ENCODE measurements at places on chromosomes 2 and 18.

DNA sequence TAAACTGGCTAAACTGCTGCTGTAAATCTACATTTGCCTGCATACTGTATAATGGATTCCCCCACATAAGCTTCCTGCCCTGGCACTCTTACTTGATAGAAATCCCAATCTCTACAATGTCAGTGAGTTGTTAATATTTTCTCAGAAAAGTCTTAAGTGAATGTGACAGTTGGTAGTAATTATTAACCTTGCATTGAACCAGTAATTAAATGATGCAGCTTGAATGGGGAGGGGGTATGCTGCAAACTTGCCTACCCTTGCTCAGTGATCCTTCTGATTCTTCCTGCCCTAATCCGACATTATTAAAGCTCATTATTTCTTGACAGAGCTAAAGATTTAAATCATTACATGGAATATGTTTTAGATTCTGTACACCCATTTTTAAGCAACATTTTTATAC is 119.0 kb upstream of the CDH7 start:
- DNase-seq = no peak

GRCh38 chr2:7881063-7881462 is 800.8 kb upstream of the ID2 start:
- no peak for DNase-seq

- no peak for DNase-seq
Measured at GRCh38 chr2:101097638-101098037, 53.5 kb downstream of the TBC1D8 start.

DNA sequence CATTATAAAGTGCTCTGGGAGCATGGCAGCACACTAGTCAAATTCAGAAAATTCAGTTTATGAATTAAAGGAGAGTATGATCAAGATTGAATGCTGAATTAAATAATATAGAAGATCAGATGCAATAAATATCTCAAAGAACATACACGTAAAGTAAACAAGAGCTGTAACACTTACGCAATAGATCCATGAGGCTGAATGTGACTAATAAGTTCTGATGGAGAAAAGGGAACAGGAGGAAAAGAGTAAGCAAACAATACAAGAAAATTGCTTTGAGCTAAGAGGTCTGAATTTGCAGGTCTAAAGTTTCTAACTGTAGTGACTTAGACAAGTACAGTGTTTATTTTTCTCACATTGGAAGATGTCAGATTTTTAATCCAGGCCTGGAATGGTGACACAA is 646.7 kb upstream of the ZNF804A start:
- DNase-seq = no peak

GRCh38 chr2:64086347-64087082 is 57.7 kb downstream of the PELI1 start:
- DNase-seq = no peak

DNA sequence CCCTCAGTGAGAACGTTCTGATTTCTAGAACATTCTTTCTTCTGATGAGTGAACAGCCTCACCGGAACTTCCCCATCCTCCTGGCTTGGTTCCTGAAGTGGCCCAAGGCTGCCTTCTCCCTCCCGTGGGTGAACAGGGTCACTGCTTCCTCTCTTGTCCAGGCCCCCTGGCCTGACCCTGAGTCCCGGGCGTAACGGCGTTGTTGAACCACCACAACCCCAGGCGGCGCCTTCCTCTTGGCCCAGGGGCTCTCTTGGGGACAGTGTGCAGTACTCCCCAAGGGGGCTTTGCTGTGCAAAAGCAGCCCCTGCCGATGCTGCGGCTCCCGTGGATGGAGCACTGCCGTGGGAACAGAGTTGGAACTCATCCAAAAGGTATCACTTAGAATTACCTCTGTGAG is 147.2 kb downstream of the TSN start:
- no peak for DNase-seq

DNA sequence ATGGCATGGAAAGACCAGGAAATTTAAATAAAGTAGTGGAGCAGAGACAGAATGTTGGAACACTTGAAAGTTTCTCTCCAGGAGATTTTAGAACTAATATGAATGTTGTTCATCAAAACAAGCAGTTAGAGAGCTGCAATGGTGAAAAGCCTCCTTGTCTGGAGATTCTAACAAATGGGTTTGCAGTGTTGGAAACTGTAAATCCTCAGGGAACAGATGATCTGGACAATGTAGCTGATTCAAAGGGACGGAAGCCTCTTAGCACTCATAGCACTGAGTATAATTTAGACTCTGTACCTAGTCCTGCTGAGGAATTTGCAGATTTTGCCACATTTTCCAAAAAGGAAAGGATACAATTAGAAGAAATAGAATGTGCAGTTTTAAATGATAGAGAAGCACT is 27.7 kb downstream of the AFTPH start:
- DNase-seq = no peak

- no peak for DNase-seq
Measured at GRCh38 chr2:2762913-2763312, 431.8 kb upstream of the MYT1L start.

Measured in esophagus muscularis mucosa (tissue), 4 donors.